Right renal cortex interstitium (tissue), 3 donors: ENCODE measurements at places on chromosomes 2 and 18. TPM values are rescaled to one million over a fixed set of nuclear protein-coding genes. Genes with fewer than 3 reads are reported as not detected.

Gene VSNL1
- 2.5 TPM for polyA plus RNA-seq

Gene CCBE1
- 39.4 TPM for polyA plus RNA-seq

Gene STARD6
- 0.25 TPM for polyA plus RNA-seq

Gene HMSD
- 1.6 TPM for polyA plus RNA-seq

Gene UGT1A8
- 0.07 TPM for polyA plus RNA-seq

Gene IGFBP5
- 376 TPM for polyA plus RNA-seq

Gene AFF3
- polyA plus RNA-seq = 22.8 TPM

Gene D2HGDH
- 28.1 TPM for polyA plus RNA-seq

Gene KCNJ13
- 4.1 TPM for polyA plus RNA-seq

Gene SETBP1
- 30.1 TPM for polyA plus RNA-seq

Gene MAL
- polyA plus RNA-seq = 323 TPM

Gene VWA3B
- 0.54 TPM for polyA plus RNA-seq

Gene CROCC2
- polyA plus RNA-seq = 0.04 TPM

Gene PKDCC
- 323 TPM for polyA plus RNA-seq

Gene DLGAP1
- polyA plus RNA-seq = 4.8 TPM

Gene PSD4
- 10.9 TPM for polyA plus RNA-seq

Gene C2orf81
- 6.6 TPM for polyA plus RNA-seq

Gene DOK6
- 20.4 TPM for polyA plus RNA-seq

Gene NGEF
- 3.0 TPM for polyA plus RNA-seq

Gene CAPN14
- 0.07 TPM for polyA plus RNA-seq

Gene MRPL53
- polyA plus RNA-seq = 43.6 TPM

Gene SLC4A3
- 7.1 TPM for polyA plus RNA-seq
